Regular cardiac myocyte (primary cell): ENCODE measurements at places on chromosomes 5 and 9. TPM values are rescaled to one million over a fixed set of nuclear protein-coding genes. Genes with fewer than 3 reads are reported as not detected.

CDKN2B-AS1 gene
- 1.5 and 3.7 TPM in 2 replicates for total RNA-seq

CNTNAP3B gene
- total RNA-seq = 18.9 and 49.7 TPM in 2 replicates

WDR38 gene
- not detected in 2 replicates for total RNA-seq

SPINK4 gene
- not detected in 2 replicates for total RNA-seq

ANKRD31 gene
- total RNA-seq = 0.19 and 0.28 TPM in 2 replicates

GIN1 gene
- 5.9 and 6.2 TPM in 2 replicates for total RNA-seq
